ENCODE measurements at places on chromosomes 11 and 22. TPM values are rescaled to one million over a fixed set of nuclear protein-coding genes. Genes with fewer than 3 reads are reported as not detected.

- no peak for DNase-seq
These were observed 734 bp upstream of the TMEM123 start for GRCh38 chr11:102453302-102453695.

GRCh38 chr11:35235936-35236666, 97.1 kb downstream of the CD44 start:
- DNase-seq, result no peak

- DNase-seq, result no peak
These were observed 29.1 kb downstream of the TSPAN18 start for GRCh38 chr11:44755556-44756523.

GRCh38 chr11:112279901-112280267, 19.2 kb upstream of the PLET1 start:
- no peak for DNase-seq

DNA sequence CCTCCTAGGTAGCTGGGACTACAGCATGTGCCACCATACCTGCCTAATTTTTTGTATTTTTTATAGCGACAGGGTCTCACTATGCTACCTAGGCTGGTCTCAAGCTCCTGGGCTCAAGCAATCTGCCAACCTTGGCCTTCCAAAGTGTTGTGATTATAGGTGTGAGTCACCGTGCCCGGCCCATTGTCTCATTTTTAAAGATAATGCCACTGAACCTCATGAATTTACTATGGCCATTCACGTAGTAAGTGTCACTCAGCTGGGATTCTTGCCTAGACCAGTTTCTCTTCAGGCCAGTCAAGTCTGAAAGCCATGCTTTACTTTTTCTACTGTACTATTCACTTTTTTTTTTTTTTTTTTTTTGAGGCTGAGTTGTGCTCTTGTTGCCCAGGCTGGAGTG, 22.4 kb downstream of the DEPDC5 start:
- DNase-seq, result no peak

DNA sequence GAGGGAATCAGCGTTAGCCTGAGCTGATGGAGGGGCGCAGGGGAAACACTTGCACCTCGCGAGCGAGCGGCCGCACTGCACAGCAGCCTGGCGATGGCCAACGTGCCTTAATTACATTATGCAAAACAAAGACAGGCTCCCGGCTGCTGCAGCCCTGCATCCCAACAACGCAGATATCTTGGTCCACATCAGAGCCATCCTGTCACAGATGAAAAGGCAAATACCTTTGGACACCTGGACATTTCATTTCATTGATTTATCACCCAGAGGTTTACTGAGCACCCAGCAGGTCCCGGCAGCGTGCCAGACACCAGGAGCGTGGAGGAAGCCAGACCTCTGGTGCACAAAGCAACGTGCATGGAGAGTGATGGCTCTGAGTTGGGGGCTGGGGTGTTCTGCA, 843.0 kb downstream of the TBC1D22A start:
- no peak for DNase-seq

- DNase-seq, result no peak
These were observed 326.2 kb upstream of the PDGFD start for GRCh38 chr11:104490182-104490581.

Gene IGSF22
- not detected for total RNA-seq

Gene PARVA
- total RNA-seq, result 31.8 TPM

Gene NAV2
- total RNA-seq, result 9.5 TPM

GRCh38 chr11:1953489-1954266, 6.5 kb downstream of the MRPL23 start:
- DNase-seq, result no peak

DNA sequence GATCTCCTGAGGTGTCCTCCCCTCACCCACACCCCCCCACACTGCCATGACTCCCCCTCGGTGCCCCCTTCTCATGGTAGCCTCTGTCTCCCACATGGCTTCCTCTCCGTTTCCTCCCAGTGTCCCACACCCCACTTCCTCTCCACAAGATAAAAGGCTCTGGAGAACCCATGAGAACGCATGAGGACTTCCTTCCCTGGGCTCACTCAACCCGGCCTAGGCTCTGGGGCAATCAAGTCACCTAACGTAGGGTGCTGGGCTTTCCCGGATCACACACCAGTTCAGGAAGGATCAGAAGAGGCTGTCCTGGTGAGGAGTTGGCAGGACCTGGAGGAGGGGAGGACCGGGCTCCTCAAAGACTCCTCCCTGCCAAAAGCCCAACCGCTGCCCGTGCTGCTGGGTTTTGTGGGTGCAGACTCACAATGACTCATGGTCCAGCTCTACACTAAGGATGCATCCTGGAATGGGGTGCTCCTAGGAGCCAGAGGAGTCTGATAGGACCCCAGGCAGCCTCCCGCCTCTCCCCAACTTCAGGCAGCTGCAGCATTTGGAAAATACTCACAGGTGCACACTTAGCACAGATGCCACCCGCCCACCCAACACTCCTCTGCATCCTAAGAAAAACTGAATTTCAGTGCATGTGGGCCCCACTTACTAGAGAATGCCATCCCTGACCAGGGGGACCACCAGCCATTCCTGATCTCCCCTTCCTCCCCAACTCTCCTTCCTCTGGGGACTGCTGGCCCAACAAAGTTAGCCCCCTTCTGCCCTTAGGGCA, 21.0 kb downstream of the SLC22A12 start:
- DNase-seq, result no peak

GRCh38 chr11:46203746-46204145, 73.7 kb upstream of the CREB3L1 start:
- DNase-seq, result no peak

- no peak for DNase-seq
These were observed 77.4 kb upstream of the WNT7B start for GRCh38 chr22:46054091-46055073.

DNA sequence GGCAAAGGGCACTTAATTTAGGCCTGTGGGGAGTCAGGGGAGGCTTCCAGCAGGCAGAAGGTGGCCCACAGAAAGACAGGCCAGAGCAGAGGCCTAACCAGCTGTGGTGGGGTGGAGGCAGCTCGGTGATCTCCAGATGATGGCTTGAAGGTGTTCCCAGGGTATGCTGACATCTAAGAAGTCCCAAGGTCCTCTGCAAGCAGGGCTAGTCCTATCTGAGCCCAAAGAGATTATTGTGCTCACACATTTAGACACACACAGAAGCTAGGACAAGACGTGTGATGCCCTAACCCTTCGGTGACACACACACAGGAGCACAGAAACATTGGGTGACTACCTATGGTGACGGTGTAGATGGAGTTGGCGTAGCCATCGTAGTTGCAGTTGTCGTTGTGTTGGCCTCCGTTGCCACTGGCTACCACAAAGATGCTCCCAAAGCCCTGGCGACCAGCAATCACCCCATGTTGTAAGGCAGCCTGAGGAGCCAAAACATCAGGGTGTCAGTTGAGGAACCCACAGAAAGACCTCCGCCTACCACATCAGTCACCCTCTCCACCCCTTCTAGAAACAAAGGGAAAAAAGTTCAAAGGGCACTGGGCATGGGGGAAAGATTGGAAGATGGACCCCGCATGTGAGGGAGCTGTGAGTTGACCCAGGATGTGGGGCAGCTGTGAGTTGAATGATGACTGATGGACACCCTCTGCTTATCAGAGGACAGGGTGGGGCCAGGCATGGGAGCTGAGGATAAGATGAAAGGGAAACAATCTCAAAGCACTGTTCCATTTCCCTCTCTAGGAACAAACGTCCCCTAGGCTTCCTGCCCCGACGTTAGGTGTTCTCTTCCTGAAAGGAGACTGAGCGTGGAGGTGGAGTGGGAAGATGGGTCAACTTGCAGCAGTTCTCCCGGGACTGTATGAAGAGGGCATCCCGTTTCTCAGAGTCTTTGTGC, 7.9 kb downstream of the PCSK7 start:
- DNase-seq, result no peak

DNA sequence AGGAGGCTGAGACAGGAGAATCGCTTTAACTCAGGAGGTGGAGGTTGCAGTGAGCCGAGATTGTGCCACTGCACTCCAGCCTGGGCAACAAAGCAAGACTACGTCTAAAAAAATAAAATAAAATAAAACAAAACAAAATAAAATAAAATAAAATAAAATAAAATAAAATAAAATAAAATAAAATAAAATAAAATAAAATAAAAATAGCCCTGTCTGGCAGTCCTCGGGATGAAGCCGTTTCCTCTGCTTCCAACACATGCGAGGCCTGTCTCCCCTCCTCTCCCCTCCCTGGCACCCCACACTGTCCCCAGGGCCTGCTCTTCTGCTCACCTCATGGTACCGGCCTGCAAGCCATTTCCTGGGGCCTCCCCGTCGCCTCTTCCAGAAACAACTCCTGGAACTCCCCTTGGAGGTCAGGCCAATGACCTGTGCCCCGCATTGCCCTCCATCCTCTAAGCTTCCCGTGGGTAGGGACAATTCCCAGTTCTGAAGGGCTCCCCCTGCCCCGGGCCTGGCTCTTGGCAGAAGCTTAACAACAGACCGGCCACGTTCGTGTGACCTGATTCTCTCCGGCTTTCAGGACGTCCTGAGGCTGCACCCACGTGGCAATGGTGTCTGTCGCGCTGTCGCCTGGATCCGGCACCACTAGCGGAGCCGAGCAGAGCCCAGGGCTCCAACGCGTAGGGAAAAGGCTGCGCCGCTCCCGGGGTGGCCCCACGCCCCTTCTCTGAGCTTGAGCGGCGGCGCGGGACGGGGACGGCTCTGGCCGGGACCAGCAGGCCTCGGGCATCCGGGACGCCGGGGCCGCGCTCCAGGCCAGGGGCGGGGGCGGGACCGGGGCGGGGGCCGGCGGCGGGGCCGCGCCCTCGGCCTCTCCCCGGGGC, 456 bp upstream of the PARVB start:
- DNase-seq, result no peak

GRCh38 chr22:41983513-41984405, 14.5 kb downstream of the SEPTIN3 start:
- DNase-seq, result no peak

Gene SYT12
- total RNA-seq, result 0.04 TPM

- no peak for DNase-seq
These were observed 84.3 kb downstream of the IGLL1 start for GRCh38 chr22:23495614-23496444.

- DNase-seq, result no peak
These were observed 86.7 kb upstream of the RASSF10 start for GRCh38 chr11:12922418-12922817.

Gene CTSW
- total RNA-seq, result 0.07 TPM

Gene MUC5B
- not detected for total RNA-seq

- no peak for DNase-seq
These were observed 23.4 kb downstream of the KRTAP5-5 start for GRCh38 chr11:1652771-1653540.

DNA sequence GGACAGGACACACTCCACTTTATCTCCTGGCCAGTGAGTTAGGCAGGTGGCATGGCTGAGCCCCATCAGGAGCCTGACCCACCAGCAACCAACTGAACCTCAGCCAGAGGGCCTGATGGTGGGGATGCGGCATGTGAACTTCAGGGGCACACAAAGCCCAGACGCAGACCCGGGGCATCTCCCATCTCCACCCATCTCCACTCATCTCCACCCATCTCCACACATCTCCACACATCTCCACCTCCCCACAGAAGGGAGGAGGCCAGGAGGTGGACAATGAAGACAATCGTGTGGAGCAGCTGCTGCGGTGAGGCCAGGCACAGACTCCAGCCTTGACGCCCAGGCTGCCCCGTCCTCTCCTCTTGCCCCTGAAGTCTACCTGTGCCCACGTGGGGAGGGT, 340.8 kb downstream of the CTTN start:
- DNase-seq, result no peak

GRCh38 chr11:43410394-43410793, 51.7 kb downstream of the TTC17 start:
- DNase-seq, result no peak

DNA sequence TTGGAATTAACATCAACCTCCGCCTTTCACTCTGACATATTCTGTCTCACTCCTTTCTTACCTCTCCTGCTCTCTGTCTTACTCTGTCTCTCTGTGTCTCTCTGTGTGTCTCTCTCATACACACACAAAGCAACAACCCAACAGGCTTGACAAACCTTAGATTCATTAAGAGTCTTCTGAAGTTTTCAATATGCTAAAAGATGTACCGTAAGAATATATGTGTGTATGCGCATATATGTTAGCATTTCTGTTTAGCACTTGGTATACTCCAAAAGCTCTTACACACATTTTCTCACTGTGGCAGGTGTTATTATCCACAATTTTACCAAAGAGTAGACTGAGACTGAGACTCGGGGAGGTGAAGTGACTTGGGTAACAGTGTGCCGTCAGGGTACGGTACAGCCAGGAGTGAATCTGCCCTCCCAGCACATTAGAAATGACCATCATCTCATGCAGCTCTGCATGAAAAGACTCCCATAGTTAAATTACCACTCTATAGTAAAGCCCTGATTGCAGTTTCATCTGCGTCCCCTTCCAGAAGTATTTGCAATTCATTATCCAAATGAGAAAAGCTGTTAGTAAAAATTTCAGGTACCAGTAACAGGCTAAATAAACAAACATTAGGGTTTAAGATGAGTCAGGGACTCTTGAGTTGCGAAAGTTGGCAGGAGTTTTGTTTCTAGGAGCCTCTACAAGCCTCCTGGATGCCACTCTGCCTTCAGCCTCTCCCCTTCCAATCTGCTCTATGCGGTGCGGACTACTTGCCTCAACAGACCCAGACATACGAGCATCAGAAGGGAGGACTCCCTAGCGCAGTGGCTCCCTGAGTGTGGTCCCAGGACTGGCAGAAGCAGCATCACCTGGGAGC, 195.2 kb upstream of the TMEM45B start:
- DNase-seq, result no peak

Gene MUS81
- 50.7 TPM for total RNA-seq
